Pons (tissue), 1 donor: ENCODE measurements at places on chromosomes 3 and 15.
A peak's percentile ranks its signal among the peaks of the same experiment; 100 is the strongest.

- DNase-seq: no peak
Measured at GRCh38 chr3:185040425-185040824, 112.4 kb downstream of the C3orf70 start.

GRCh38 chr3:146026547-146026946 lies 134.4 kb downstream of the PLOD2 start:
- no peak for DNase-seq

DNA sequence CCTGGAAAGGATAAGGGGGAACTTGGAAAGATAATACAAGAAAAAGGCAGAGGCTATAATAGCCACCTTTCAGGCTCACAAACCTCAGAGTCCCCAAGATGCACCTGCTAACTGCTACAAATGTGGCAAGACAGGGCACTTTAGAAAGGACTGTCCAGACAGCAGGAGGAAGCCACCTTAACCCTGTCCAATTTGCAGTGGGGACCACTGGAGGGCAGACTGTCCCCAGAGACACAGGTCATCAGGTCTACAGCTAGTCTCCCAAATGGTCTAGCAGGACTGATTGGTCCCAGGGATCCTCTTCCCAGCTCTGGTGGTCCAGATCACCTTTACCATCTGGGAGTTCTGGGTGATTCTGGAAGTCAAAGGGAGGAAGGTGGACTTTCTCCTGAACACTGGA lies 882.5 kb upstream of the GBE1 start:
- DNase-seq: peak; percentile 22

DNA sequence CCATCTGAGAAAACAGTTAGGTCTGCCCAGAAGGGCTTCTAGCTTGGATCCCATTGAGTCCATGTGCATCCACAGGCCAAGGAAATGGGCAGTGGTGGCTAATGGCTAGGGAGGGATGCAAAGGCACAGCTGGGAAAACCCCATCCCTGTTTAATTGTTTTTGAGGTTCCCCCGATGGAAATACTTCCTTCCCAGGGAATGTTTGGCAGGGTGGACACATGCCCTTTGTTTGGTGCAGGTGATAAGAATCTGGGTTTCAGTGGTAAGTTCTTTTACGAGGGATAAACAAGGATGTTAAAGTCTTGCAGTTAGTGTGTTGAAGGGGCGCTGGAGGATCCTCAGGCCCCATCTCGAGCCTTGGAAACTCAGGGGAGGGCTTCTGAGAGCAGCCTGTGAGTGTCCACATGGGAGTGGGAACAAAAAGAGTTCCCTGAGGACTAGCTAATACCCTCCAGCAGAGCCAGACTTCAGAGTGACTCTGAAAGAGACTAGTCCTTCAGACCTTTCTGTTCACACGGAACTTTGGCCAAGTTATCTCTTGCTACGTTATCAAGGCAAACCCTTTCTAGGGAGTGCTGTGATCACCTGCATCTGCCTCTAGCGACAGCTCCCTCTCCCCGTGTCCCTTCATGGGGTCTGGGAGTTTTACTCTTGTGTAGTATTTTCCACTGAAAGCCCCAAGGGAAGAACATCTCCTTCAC lies 17.4 kb downstream of the PTPRG start:
- DNase-seq: no peak

GRCh38 chr3:134065252-134066157 lies 35.8 kb upstream of the SLCO2A1 start:
- no peak for DNase-seq

DNA sequence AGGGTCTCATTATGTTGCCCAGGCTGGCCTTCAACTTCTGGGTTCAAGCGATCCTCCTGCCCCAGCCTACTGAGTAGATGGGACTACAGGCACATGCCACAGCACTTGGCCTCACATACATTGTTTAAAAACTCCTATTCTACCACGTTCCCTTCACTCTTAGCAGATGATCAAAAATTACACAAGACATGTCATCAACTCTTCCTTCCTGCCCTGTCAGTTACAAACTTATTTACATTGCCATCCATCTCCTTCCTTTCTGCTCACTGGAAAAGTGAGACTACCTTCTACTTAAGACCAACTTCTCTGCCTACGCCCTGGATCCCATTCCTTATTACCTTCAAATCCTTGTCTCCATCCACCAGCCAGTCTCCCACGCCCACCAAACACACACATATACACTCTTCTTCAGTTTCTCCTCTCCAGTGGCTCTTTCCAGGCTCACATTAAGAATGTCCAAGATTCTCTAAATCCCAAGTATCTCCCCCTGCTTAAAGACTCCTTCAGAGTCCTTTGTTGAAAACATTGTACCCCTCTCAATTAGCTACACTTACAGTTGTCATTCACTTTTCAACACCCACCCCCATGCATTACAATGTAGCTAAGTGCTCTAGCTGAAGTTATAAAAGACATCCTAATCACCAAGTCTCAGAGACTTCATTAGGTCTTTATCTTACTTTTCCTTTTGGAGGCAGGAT lies 4.3 kb downstream of the PEAK1 start:
- no peak for DNase-seq

DNA sequence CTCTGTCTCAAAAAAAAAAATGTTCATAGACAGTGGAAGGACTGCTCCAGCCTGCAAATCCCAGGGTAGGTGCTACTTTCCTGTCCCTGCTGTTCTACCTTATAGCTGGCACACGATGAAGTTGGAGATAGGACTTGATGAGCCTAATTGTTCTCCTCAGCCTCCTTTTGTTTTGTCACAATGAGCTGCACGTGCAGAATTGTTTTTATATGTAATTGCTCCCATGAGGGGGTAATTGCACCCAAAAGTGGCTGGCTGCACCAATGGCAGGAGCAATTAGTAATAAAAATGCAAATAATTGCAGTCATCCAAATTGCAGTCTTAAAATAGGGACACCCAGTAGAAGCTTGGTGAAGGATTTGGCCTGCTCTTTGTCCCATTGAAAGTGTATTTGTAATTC lies 63.0 kb upstream of the PFN2 start:
- no peak for DNase-seq
